ENCODE measurements at places on chromosomes 11 and 22. TPM values are rescaled to one million over a fixed set of nuclear protein-coding genes. Genes with fewer than 3 reads are reported as not detected.

DNA sequence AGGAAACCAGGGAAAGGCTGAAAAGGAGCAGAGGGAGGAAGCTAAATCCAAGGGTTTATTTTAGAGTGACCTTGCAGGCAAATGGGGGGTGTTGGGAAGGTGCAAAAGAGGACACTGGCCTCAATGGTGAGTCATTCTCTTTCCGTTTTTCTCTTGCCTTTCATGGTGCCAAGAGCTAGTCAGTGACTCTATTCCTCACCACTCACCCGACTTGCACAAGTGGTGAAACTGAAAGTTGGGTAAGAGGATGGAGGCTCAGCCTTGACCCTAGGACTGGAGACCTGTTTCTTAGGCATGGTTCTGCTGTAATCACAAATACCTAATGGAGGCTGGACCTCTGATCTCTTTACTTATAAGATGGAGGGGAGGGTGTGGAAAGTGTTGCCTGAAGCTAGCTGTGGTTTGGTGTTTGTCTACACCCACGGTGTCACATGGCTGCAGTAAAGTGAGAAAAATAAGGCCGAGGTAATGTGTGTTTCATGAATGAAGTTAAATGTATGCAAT is 67.3 kb upstream of the CREB3L1 start:
- DNase-seq: no peak

DNA sequence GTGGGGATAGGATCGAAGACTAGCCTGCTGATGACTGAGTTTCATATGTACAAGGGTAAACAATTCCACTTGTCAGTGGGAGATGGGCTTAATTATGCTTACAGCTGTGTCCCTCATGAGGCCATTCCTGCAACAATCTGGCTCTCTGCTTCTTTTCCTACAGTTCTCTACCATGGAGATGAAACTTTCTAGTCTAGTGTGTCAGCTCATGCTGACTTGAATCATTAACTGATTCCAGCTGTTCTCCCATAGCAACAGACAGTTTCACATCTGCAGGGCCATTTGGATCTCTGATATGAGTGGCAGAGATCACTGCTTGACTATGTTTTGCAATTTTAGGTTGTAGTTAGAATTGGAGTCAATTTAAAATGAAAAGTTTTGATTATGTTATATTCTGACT is 1251.7 kb upstream of the RAG2 start:
- no peak for DNase-seq

DNA sequence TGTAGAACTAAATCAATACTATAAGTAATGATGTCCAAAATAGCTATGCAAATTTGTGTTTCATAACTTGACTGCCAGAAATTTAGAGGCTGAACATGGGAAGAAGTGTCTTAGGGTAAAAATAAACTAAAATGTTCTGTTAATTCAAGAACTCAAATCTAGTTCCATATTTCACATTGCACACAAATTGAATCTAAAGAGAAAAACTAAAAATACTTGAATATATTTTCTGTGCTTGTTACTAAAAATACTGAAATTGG is 43.5 kb downstream of the FANCF start:
- no peak for DNase-seq

DNA sequence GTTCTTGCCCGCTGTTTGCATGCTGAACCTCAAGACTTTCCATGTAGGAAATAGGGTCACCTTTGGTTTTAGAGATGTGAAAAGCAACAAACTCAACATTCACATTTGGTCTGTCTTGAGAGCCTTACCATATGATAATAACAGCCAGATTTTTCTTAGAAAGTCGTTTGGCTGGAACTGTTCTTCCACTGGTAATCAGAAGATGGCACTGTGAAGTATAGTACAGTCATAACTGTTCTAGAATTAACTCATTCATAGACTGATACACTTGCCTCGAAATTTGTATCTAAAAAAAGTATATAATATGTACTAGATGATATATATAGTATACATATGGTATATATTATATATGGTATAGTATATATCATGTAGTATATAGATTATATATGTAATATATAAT is 12.3 kb downstream of the LUZP2 start:
- DNase-seq: peak; percentile 33

GRCh38 chr11:19889531-19889930 is 176.9 kb downstream of the NAV2 start:
- no peak for DNase-seq

- peak; percentile 33 for DNase-seq
Observed at GRCh38 chr11:93740031-93740729, 1.1 kb downstream of the TAF1D start.

GRCh38 chr11:60985991-60986915 is 14.8 kb downstream of the CD6 start:
- no peak for DNase-seq

DNA sequence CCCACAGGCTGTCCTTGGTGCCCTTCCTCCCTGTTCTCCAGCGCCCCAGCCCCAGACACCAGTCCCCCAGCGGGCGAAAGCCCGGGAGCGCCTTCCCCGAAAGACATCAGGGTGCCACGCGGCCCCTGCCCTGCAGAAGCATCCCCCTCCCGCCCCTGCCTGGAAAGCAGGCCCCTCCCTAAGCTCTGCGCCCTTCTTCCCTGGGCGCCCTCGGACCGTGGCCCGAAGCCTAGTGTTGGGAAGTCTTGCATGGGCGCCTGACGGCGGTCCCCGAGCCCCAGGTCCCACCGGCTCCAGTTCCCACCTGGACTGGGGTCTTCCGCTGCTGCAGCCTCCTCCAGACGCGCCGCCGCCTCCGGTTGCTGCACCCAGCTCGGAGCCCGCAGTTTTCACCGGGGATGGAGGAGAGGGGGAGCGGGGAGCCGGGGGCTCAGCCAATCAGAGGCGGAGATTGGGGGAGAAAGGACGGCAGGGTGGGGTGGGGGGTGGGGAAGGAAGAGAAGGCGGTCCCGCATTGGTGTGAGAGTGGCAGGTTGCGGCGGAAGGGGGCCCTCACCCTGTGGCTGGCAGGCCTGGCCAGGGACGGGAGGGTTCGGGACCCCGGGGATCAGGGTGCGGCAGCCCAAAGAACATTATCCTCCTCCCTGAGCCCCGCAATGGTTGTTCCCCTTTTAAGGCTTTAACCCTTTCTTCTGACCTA is at the start of gene THY1:
Gene THY1, minus strand, starts transcription at position 364 of the 700 bp plus-strand sequence. CDS start 2,267 bp downstream, outside the sequence.
- no peak for DNase-seq

- no peak for DNase-seq
Observed at GRCh38 chr11:73475549-73476095, 99.4 kb downstream of the RELT start.

- no peak for DNase-seq
Observed at GRCh38 chr11:129374993-129375750, 476 bp upstream of the BARX2 start.

DNA sequence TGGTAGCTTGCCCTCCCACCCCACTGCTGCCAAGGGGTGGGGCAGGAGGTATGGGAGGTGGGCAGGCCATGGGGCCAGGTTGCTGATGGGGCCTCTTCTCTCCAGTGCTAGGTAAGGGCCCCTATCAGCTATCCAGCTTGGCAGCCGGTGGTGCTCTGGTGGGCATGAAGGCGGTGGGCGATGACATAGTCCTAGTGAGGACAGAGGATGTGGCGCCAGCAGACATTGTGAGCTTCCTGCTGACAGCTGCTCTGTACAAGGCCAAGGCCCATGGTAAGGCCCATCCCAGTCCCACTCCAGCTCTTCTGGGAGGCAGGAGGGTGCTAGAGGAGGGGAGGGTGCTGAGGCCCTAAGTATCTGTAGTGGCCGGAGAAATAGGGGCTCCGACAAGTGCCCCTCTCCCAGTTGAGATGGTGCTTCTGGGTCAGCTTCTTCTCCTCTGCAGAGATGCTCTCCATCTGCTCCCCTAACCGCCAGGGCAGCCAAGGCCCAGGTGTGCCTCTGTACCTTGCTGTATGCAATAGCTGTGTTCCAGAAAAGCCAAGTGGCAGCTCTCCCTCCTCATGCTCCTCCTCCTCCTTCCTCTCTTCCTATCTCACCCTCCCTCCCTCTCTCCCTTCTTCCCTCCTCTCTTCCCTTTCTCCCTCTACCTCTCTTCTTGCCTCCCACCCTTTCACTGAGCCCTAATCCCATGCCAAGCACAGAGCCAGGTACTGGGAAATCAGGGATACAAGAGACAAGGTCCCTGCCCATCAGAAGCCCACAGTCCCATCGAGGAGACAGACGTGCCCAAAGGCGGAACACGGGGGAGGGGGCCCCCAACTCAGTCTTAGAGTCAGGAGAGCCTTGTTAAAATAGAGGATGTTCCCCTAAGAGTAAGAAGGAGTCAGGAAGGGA is 55.3 kb downstream of the OTOG start:
- DNase-seq: no peak

DNA sequence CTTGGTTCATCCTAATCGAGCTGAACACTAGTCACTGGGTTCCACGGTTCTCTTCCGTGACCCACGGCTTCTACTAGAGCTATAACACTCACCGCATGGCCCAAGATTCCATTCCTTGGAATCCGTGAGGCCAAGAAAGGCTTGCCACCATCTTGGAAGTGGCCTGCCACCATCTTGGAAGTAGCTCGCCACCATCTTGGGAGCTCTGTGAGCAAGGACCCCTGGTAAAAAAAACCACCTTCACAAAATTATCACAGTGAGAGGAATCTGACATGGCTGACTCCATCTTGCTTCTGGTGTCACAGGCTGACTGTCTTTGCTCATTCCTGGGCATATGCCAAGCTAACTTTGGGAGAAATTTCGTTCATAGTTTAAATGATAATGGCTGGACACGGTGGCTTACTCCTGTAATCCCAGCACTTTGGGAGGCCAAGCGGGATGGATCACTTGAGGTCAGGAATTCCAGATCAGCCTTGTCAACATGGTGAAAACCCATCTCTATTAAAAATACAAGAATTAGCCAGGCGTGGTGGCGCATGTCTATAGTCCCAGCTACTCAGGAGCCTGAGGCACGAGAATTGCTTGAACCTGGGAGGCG is 18.9 kb upstream of the KCTD14 start:
- no peak for DNase-seq

DNA sequence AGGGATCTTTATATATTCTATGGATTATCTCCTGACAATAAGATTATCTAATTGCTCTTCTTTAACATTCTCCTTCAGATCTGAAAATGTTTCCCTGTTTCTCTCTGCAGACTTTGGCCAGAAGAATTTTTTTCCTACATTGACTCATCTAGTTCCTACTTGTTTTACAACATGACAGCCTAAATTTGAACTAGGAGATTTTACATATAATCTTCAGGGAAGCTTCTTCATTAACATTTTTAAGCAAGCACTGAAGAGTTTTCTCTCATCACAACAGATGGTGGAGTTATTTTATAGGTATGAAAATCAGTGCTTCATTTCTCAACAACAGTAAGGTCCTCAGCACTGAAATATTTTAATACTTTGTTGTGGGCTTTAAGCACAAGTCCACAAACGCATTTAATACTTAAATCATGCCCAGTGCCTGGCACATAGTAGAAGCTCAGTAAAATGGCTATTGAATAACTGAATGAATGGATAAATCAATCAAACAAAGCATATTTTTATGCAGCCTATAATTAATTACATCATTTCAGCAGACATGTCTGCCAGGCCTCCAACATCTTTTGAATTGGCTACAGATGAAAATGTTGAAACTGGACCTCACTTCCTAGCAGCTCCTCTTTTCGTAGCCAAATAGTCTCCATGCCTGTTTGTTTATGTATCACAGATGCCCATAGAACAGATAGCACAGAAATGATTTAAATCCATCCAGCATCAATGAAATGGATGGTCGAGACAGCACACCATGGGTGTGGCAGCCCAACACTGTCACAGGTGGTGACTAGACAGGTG is 117.3 kb upstream of the POU2AF2 start:
- DNase-seq: no peak

DNA sequence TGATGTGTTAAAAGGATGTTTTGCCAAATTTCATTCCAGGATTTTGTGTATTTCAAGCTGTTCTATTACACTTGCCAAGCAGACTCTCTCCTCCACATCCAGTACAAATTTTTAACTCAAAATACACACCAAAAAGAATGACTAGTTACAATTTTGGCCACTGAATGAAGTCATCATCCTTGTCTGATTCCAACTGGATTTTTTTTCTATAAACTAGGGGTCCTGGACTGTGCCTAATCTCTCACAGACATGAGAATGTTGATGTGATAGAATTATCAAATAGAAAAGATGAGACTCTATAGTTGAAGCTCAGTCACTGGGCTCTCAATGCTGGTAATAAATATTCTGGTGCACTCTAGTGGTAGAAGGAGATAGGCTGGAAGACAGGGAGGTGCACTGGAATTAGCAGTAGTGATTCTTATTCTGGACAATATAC is 85.8 kb downstream of the FANCF start:
- peak; percentile 77 for DNase-seq

DNA sequence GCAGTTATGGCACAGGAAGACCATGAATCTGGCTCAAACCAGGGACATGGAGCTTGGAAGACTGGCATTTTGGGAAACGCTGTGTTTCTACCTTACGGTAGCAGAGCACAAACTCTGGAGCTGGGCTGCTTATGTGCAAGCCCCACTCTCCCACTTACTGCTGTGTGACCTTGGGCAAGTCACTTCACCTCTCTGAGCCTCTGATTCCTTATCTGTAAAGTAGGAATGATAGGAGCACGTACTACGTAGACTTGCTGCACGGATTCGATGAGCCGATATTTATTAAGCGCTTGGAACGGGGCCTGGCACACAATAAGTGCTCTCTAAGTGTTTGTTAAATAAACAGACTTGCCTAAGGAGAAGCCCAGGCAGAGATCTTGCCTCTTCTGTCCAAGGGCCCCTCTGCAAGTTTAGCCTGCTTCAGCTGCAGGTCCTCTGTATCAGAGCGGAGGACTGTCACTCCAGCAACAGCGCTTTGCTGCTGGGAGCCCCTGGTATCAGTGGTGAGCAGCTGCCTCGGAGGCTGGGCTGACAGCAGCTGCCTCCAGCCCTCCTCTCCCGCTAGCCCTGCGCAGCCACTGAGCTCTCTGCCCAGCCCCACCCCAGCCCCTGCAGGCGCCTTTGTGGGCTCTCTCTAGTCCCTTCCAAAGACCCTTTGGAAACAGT is 96.9 kb upstream of the ANO1 start:
- DNase-seq: no peak

Gene FGF3
- total RNA-seq: not detected

Gene LRRC4C
- not detected for total RNA-seq

Gene DRAP1
- 66.5 TPM for total RNA-seq

Gene APOL3
- total RNA-seq: not detected

Gene SLC1A2
- total RNA-seq: 0.71 TPM

Gene OSBPL5
- 11.7 TPM for total RNA-seq

Gene PHLDA2
- total RNA-seq: 11.1 TPM

Data from SK-MEL-5 (cell line).